ENCODE measurements at places on chromosomes 7 and 10.

GRCh38 chr10:6400331-6400730 lies 179.7 kb downstream of the PRKCQ start:
- no peak for DNase-seq

GRCh38 chr7:66556549-66557213 lies 72.0 kb upstream of the KCTD7 start:
- DNase-seq = no peak

DNA sequence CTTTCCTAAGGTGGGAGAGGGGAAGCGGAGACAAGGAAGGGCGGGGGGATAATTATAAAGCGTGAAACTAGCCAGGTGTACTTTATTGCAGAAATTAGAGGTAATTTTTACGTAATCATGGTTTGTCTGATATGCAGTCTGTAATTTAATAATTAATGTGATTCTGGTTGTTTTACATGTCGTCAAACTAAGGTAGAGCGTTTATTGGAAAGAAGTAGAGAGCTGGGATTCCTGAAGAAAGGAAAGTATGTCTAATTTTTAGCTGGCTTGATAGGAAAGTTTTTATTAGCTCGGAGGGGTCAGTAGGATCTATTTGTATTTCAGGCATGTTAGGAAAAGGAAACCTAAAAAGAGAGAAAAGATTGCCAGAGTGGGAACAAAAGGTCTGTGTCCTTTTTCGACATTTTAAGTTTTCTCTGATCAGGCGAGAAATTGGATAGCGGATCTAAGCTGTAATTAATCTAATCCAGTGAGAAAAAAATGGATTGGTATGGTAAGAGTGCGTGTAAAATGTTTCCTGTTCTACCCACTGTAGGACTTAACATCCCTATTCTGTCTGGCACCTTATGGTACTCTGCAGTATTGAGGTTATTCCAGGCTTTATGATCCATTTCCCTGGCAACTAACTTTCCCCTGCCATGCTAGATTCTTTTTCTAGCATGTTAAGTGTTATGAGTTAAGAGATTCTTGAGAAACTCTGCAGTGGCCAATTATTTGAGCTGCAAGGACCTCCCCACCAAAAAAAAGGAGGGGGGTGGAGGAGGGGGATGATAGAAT lies 1.4 kb downstream of the CELF2 start:
- no peak for DNase-seq

- DNase-seq = no peak
Measured at GRCh38 chr7:139710036-139710435, 67.8 kb downstream of the HIPK2 start.

DNA sequence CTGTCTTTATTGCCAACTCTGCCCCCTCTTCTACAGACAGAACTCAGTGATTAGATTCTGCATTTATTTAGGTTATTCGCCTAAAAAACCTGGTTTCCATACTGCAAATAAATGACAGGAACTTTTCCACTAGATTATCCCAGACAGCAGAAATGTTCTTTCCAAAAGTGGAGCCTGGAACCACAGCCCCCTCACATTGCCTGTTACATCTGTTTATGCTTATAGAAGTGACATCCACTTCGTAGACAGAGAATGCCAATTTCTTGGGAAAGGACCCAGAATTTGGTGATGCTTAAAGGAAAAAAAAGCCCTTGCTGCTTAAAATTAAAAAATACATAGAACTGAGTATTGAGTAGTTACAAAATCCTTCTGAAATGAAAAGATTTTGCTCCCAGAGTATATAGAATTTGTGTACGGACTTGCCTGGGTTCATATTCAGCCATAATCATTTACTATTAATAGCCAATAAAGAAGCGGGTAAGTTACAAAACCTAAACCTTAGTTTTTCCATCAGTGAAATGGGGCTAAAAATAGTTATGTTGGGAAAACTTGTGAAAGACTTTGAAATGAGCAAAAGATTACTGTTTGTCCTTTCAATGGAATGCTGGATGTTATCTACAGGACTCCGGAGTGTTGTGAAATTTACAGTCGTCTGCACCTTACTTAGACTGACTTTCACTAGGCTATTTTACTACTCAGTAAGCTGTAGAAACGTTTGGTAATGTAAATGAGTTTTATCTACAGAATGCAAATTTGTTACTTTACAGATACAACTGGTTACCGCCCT lies 1.1 kb upstream of the PPP1R9A start:
- peak; percentile 24 for DNase-seq

DNA sequence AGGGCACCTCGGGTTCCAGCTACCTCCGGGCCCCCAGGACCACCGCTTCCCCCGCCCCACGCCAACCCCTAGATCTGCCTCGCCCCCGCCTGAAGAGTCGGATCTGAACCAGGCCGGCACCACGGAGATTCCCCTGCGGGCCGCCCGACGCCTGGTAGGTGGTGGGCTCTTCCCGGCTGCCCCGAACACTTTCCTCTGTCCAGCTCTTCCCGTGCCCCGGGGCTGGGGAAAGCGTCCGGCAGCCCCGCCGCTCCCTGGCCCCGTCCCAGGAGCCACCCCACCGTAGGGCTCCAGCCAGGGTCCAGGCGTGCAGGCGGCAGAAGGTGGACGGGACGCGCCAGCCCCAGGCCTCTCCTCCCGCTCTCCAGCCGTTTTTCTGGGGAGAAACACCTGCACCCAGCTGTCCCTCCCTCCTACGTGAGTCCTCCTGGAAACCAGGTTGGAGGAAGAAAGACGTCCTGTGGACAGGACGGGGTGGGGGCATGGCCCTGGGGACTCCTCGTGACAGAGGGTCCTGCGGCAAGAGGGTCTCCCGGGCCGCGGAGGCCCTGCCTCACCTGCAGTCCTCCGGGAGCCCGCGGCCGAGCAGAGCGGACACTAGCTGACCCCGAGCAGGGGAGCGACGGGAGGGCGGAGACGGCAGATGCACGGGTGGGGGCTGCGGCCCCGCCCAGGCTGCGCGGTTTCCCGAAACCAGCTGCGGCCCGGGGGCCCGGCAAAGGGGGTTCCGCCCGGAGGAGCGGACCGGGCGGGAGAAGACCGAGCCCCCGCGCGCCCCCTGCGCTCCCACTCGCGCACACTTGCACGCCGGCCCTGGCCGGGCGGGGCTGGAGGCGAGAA lies at the start of gene TMEM176B:
Gene TMEM176B, minus strand, starts transcription at position 624 of the 840 bp plus-strand sequence. CDS start 3,795 bp downstream, outside the sequence.
- peak; percentile 61 for DNase-seq

- no peak for DNase-seq
Measured at GRCh38 chr10:17122726-17123661, 6.6 kb downstream of the CUBN start.

DNA sequence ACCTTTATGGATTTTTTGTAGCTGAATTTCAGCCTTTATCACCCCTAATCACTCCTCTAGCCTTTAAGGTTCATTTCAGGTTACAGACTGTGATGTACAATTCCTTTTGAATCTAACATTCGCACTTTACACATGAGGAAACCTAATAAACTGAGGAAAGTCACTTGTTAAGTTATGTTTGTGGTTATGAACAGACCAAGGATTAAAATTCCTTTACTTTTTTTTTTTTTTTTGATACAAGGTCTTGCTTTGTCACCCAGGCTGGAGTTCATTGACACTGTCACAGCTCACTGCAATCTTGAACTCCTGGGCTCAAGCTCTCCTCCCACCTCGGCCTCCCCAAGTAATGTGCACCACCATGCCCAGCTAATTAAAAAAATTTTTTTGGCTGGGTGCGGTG lies 3.6 kb downstream of the MCU start:
- DNase-seq = no peak

- no peak for DNase-seq
Measured at GRCh38 chr7:110918949-110919548, 171.9 kb upstream of the LRRN3 start.

- no peak for DNase-seq
Measured at GRCh38 chr7:25167262-25167843, 42.3 kb upstream of the CYCS start.

- DNase-seq = no peak
Measured at GRCh38 chr7:107384025-107384424, 85.8 kb upstream of the GPR22 start.

GRCh38 chr7:28984631-28985030 lies 26.5 kb upstream of the TRIL start:
- peak; percentile 71 for DNase-seq

DNA sequence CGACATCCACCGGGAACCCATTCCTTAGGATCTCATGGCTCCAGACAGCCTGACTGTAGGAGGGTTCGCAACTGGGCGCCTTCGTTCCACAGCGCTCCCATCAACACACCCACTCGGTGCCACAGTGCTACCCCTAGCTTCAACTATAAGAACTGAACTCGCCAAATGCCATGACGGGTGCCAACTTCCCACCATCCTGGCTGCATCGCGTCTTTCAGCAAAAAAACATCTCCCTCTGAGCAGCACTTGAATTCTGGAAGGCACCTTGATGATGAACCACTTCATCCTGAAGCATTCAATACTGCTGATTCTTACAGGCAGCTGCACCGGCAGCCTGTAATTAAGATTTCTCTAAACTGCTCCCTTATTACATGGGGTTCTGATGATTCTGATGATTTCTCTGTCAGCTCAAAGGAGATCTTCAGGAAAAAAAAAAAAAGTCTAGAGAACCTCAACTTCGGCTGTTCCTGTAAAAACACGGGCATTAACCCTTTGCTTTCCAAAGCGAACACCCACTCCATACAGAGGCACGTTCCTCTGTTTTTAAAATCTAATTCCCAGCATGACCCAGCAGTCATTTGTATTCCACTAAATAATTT lies 1.3 kb downstream of the CYTH3 start:
- DNase-seq = peak; percentile 71

DNA sequence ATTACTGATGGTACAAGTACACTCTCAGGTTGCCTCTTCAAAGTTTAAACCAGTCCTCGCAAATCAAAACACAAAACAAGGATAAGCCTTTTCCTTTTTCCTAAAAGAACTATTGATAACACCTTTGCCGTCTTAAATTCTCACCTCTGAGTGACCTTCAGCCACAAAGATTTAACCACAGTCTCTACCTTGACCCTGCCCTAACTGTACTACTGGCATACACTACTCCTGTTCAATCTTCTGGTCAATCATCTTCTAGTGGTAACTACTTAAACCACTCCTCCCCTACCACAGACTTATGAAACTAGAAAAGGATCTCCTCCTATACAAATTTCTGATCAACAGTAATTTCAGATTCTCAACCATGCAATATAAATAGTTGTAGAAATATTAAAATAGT lies 15.1 kb downstream of the UPF2 start:
- no peak for DNase-seq

DNA sequence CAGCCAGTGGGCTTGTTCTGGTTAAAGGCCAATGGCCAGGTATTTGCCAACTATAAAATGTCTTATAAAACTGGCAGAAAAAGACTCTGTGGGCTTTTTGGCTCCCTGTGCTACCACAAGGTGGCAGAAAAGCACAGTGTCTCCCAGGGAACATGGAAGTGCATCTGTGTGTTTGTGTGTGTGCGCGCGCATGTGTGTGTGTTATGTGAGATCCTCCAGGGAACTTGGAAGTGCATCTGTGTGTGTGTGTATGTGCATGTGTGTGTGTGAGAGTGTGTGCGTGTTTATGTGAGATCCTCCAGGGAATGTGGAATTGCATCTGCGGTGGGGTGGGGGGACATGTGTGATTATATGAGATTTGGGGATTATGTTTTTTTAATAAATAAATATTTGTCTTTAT lies 30.2 kb upstream of the ABI1 start:
- DNase-seq = peak; percentile 69

- DNase-seq = peak; percentile 43
Measured at GRCh38 chr10:63657761-63658160, 136.6 kb downstream of the REEP3 start.

DNA sequence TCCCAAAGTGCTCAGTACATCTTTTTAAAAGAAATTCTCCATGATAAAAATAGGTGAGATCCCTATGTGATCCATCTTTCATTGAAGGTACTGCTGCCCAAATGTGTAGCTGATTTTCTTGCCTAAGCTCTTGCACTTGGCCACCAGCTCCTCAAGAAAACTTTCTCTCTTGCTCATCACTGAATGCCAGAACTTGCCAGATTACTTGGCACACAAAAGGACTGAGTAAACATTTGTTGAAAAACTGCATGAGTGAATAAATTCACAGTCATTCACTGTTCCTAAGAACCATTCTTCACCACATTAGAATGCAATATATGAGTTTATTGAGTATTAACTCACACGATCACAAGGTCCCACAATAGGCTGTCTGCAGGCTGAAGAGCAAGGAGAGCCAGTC lies 99.9 kb downstream of the TRIL start:
- no peak for DNase-seq

GRCh38 chr7:130144312-130145171 lies 60.7 kb downstream of the TMEM209 start:
- peak; percentile 46 for DNase-seq

DNA sequence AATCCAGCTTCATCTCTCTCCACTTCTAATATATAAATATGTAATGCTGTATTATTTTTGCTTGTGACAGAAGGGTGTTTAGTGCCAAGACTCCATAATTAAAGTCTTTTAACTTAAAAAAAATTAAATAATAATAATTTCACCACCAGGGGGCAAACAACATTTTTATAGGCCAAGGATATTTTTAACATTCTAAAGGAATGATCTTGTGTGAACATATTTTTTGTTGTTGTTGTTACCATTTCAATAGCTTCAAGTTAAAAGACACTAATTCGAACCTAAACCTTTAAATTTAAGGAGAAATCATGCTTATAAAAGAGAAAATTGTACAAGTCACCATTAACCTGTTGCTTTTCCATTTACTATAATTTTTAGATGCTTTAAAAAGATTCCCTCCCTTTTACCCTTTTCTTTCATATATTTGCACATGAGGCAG lies 7.5 kb upstream of the DNAJC1 start:
- no peak for DNase-seq
